ENCODE measurements at places on chromosomes 13 and 19. TPM values are rescaled to one million over a fixed set of nuclear protein-coding genes. Genes with fewer than 3 reads are reported as not detected.

DNA sequence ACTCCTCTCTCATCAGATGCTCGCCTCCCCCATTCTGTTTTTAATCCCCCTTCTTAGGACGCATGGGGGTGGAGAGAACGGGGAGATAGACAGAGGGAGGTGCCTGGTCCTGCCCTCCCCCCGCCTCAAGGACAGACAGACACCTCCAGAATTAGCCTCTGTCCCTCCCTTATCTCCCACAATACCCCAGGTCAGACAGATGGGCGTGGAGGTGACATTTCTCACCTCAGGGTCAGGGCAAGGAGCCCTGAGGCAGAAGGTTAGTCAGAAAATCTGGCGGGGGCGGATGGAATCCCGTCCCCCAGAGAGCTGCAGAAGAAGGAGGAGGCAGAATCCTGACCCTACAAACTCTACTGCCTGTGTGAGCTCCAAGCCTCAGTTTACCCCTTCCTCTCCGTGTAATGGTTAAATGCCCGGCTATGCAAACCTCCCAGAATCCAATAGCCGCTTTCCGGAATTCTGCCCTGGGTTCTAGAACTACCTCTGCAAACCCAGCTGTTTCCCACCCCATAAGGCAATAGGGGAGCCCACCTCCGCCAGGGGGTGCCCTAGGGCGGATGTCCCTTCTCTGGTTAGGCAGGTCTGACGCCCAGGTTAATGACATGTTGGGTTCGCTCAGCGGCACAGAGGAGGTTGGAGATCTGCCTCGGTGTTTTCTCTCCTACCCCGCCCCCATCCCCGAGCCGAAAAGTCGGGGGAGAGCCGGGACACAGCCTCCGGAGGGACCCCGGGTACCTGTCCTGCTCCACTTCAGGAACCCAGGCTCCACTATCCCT lies 900 bp downstream of the PPP1R13L start:
- H3K27me3 ChIP-seq = peaks cover 50% of the 10 kb centered on the region
- peaks cover 3% of the 10 kb centered on the region for H3K4me1 ChIP-seq
- H3K4me3 ChIP-seq = peak overlapping the region; percentile 92
- H3K27ac ChIP-seq = no peak overlapping the region
- peak; percentile 42 for DNase-seq
- peaks cover 3% of the 10 kb centered on the region for H3K36me3 ChIP-seq

DNA sequence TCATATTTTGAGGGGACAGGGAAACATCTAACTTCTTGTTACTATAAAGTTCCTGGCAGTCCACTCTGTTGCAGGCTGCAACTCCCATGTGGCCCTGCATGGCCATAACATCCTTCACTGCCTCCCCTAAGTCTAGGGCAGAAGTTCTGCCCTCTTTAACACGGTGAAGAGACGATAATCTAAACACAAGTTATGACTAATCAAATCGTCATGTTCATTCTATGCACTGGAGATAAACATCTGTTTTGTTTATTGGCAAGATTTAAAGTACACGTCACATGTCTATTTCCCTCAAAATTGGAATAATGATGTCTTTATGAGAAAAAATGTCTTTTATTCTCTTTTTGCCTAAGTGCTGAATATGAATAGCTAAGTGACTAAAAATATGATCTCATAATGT lies 1629.4 kb downstream of the PCDH9 start:
- no peaks in the 10 kb centered on the region for H3K36me3 ChIP-seq
- H3K27ac ChIP-seq = no peak overlapping the region
- DNase-seq = no peak
- H3K27me3 ChIP-seq = no peaks in the 10 kb centered on the region

DNA sequence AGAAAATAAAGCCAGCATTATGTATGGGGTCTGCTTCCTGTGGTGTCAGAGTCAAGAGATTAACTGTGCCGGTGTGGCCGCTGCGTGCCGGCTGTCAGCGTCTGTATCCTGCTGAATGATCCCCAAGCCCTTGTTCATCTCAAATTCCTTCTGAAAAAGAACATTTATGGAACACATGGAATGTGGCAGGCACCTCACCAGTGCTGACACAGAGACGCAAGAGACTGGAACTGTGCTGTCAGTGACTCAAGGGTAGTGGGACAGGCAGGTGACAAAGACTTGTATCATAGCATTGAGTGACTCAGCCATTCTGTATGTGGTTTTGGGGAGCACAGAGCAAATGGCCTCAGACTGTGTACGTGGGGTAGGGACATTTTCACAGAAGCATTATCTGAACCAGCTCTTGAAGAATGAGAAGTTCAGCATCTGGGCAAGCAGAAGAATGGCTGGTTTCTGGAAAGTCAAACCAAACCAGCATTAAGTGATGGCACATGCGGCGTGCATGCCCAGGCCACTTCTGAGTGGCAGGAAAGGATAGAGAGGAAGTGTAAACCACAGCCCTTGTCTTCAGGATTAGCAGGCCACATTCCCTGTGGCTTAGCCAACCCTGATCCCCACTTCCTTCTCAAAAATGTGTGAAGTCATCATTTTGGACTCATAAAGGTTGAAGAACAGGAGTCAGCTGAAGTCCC lies 54.0 kb upstream of the IRS2 start:
- H3K4me1 ChIP-seq = no peaks in the 10 kb centered on the region
- DNase-seq = no peak

- peaks cover 6% of the 10 kb centered on the region for H3K27me3 ChIP-seq
- H3K36me3 ChIP-seq = no peaks in the 10 kb centered on the region
- H3K4me1 ChIP-seq = no peaks in the 10 kb centered on the region
- no peak overlapping the region for H3K27ac ChIP-seq
- no peak for DNase-seq
Measured at GRCh38 chr19:6047741-6048251, 62.5 kb downstream of the RFX2 start.

GRCh38 chr13:112768795-112769481 lies 79.1 kb downstream of the ATP11A start:
- no peak overlapping the region for H3K27ac ChIP-seq
- H3K27me3 ChIP-seq = no peaks in the 10 kb centered on the region
- peaks cover 30% of the 10 kb centered on the region for H3K4me1 ChIP-seq
- no peak overlapping the region for H3K4me3 ChIP-seq
- peak; percentile 14 for DNase-seq

- H3K36me3 ChIP-seq = no peaks in the 10 kb centered on the region
- no peak overlapping the region for H3K27ac ChIP-seq
- no peaks in the 10 kb centered on the region for H3K4me1 ChIP-seq
Measured at GRCh38 chr19:37007587-37008220, 70.5 kb upstream of the ZNF420 start.

DNA sequence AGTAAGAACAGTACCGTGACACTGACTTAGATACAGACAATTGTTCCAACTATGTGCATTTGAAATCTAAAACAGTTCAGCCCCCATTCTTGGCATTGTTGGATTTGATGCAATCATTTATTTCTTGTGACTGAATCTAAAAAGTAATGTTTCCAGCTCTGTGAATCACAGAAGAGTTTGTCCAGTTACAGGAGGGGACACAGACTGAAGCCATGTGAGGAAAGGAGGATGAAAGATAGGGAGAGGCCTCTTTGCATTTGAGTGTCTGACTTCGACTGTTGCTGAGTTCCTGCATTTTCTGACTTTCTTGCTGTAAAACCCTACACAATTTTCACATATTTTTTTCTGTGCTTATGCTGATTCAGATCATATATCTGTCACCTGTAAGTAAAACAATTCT lies 179.3 kb upstream of the PCDH17 start:
- DNase-seq = no peak
- H3K4me1 ChIP-seq = no peaks in the 10 kb centered on the region
- H3K36me3 ChIP-seq = no peaks in the 10 kb centered on the region
- no peak overlapping the region for H3K27ac ChIP-seq
- no peak overlapping the region for H3K4me3 ChIP-seq

DNA sequence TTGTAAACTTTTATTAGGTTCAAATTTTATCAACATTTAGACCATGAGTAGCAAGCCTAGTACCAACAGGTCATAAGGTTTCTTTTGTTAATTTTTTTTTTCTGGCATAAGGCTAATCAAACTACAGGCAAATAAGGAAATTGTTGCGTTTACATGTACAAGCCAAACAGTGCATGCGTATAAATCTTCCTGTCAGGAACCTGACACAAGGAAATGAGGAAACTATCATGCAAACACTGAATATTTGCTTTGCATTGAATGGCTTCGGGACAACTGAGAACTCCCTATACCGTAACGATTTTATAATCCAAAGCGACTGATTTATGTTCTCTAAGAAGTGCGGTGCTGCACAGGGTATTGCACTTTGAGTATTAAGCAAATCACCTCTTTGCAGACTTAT lies 133.0 kb upstream of the TRPC4 start:
- no peaks in the 10 kb centered on the region for H3K36me3 ChIP-seq
- no peaks in the 10 kb centered on the region for H3K4me1 ChIP-seq
- no peak for DNase-seq
- H3K4me3 ChIP-seq = no peak overlapping the region
- no peak overlapping the region for H3K27ac ChIP-seq
- H3K27me3 ChIP-seq = no peaks in the 10 kb centered on the region

DNA sequence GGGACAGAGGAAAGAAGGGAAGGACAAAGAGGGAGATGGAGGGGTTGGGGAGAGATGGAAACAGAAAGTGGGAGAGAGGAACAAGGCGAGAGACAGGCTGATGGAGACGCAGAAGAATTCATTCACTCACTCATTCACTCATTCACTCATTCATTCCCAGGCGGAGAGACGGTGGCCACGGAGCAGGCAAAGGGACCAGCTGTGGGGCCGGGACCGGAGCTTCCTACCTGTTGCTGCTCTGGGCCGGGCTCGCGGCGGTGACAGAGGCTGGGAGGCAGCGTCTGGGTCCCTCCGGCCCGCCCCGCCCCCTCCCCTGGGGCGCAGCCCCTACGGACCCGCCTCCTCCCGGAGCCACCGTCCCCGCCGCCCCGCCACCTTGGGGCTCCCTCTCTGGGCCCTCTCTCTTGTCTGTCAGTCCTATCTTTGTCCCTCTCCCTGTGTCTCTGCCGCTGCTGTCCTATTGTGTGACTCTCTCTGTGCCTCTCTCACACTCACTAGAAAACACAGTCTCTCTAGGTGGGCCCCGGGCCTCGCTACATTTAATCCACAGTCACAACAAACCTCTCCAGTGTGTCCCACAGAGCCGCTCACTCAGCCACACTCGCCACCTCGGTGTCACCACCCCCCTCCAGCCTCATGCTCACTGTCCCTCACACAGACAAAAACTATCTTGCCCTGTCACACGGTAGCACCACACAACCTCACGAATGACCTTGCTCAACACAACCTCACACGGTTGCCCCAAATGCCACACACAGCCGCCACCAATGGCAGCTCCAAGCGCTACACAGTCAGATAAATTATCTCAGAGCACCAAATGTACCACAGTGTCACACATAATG lies at the start of gene GNG8:
Gene GNG8, minus strand, starts transcription at position 283 of the 842 bp plus-strand sequence. CDS start 1,520 bp downstream, outside the sequence.
- no peaks in the 10 kb centered on the region for H3K36me3 ChIP-seq
- H3K4me3 ChIP-seq = no peak within 1 kb of the TSS
- peak within 1 kb of the TSS; percentile 44 for H3K27ac ChIP-seq
- H3K27me3 ChIP-seq = peaks cover 58% of the 10 kb centered on the region

- H3K27me3 ChIP-seq = no peaks in the 10 kb centered on the region
- no peak for DNase-seq
- no peaks in the 10 kb centered on the region for H3K4me1 ChIP-seq
- H3K4me3 ChIP-seq = no peak overlapping the region
- H3K36me3 ChIP-seq = peaks cover 5% of the 10 kb centered on the region
Measured at GRCh38 chr19:38723606-38723965, 20.7 kb downstream of the CAPN12 start.

GRCh38 chr19:4140237-4140711 lies 13.2 kb upstream of the CREB3L3 start:
- no peaks in the 10 kb centered on the region for H3K36me3 ChIP-seq
- H3K27ac ChIP-seq = no peak overlapping the region
- no peak overlapping the region for H3K4me3 ChIP-seq
- no peaks in the 10 kb centered on the region for H3K27me3 ChIP-seq

- peak; percentile 67 for DNase-seq
- no peaks in the 10 kb centered on the region for H3K36me3 ChIP-seq
- H3K27me3 ChIP-seq = peaks cover 29% of the 10 kb centered on the region
- H3K27ac ChIP-seq = no peak overlapping the region
- no peak overlapping the region for H3K4me3 ChIP-seq
Measured at GRCh38 chr19:47863514-47863936, 4.5 kb downstream of the TPRX2 start.

DNA sequence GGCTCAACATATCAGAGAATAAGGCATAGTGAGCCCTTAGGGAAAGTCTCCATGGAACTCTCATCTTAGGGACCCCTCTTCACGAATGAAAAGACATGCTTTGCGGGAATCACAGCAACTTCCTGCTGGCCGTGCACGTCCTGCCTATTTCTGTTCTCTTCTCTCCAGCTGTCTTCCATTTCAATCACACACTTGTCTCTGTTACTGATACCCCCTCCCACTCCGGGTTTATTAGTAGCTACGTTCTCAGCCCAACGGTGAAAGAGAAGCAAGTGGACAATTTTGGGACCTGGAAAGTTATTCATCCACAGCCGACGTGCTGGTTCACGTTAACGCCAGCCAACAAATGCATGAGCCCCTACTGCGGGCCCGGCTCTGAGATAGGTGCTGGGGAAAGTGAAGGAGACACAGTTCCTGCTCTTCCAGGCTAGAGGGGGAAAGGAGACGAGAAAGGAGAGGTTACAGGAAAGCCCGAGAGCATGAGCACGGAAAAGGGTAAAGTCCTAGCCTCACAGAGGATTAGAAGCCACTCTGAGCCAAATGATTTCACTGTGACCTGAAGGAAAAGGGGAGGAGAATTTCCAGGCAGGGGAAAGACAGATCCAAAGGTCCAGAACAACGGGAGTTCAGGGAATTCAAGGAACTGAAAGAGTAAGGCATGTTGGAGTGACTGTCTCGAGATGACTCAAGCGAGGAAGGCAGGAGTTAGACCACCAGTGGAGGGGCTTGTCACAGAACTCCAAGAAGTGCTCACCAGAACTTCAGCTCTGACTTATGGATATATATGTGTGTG lies 81.8 kb upstream of the CLDN10 start:
- H3K4me1 ChIP-seq = no peaks in the 10 kb centered on the region
- no peak overlapping the region for H3K27ac ChIP-seq
- no peaks in the 10 kb centered on the region for H3K27me3 ChIP-seq
- H3K36me3 ChIP-seq = no peaks in the 10 kb centered on the region
- DNase-seq = no peak
- H3K4me3 ChIP-seq = no peak overlapping the region

The QPCTL gene
- total RNA-seq = 13.7 TPM

The TJP3 gene
- 14.9 TPM for total RNA-seq

The KLK15 gene
- total RNA-seq = not detected

The FFAR2 gene
- not detected for total RNA-seq

The C1QTNF9B gene
- total RNA-seq = not detected

The MUC16 gene
- total RNA-seq = 0.03 TPM

The ANGPTL8 gene
- not detected for total RNA-seq

The RDH13 gene
- 22.4 TPM for total RNA-seq

The ATP1A3 gene
- 5.2 TPM for total RNA-seq

The FFAR1 gene
- not detected for total RNA-seq

The SYCN gene
- total RNA-seq = 1.7 TPM

The ZNF14 gene
- 22.0 TPM for total RNA-seq

The ARL11 gene
- total RNA-seq = 0.12 TPM

All from T-cell (primary cell).